CD4-positive, alpha-beta T cell treated with Interleukin-1 beta for 1 hour (primary cell): ENCODE measurements at places on chromosomes 7 and 10.
A peak's percentile ranks its signal among the peaks of the same experiment; 100 is the strongest.

DNA sequence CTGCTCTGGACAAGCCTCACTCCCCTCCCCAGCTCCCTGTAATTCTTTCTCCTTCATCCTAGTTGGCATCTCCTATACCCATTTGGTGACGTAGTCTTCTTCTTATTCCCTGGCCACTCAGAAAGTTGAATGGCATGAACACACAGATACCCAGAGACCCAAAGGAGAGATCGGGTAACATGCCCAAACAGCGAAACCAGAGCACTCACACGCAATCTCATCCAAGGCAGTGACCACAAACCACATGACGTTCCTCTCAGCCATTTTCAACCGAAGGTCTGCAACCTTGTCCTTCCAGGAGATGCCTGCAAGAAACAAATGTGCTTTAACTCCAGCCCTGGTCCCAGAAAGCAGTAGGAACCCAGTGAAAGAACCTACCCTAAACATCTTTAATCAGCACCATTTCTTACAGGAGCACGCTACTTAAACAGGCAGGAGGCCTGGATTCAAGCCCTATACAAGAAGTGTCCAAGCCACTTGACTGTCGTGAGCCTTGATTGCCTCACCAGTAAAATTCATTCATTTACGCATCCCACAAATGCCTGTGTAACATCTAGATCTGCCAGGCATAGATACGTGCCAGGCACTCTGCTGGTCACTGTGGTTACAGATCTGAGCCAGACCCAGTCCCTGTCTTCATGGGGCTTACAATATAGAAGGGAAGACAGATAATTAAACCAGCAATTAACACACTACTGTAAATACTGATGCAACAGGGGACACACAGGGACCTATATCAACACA is 37.1 kb downstream of the XPNPEP1 start:
- no peak for DNase-seq

DNA sequence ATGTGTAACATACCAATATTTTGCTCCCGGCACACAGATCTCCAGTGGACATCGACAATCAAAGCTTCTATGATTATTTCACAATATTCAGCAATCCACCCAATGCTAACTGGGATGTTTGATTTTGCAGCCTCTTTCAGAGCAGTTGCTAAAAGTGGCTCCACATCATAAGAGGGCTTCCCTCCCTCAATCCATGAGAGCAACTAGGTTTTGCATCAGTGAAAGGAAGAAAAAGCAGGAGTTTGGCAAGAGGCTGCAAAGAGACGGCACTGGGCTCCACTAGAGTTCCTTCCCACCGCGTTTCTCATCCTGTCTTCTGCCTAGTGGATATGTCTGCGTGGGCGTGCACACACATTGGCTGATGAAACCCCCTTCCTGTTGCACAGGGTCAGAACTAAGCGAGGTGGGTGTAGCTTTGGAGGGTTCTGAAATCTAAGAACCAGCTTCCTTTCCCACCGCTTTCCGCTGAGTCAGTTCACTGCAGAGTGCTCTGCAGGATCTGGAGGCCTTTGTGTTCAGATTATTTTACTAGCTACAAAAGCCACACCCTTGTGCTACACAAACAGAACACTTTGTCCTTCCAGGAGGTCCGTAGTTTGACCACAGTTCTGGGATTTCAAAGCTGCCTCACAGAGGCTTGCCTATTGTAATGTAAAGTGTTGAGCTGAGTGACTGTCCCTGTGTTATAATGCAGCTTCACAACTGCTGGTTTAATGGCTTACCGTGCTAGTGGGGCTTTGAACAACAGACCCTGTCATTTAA is 28.1 kb downstream of the ARL4A start:
- DNase-seq: peak; percentile 15

DNA sequence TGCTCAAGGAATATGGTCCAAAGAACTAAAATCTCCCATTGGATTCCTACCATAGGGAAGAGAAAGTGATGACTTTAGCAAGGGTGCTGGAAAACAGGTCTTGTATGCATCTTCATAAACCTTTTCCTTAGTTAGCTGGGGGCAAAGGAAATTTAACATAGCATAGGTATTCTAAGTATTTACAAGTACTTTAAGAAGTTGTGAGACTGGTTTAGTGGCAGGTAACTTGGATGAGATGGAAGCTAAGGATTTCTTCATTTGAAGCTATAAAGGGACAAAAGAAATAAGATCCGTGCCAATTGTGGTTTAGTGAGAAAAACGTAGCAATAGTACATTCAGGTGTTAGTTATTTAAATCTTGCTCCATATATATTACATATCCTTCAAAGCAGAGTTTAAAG is 183.4 kb upstream of the TCF7L2 start:
- no peak for DNase-seq

- no peak for DNase-seq
These were observed 9.7 kb upstream of the ANK3 start for GRCh38 chr10:60399328-60399727.

DNA sequence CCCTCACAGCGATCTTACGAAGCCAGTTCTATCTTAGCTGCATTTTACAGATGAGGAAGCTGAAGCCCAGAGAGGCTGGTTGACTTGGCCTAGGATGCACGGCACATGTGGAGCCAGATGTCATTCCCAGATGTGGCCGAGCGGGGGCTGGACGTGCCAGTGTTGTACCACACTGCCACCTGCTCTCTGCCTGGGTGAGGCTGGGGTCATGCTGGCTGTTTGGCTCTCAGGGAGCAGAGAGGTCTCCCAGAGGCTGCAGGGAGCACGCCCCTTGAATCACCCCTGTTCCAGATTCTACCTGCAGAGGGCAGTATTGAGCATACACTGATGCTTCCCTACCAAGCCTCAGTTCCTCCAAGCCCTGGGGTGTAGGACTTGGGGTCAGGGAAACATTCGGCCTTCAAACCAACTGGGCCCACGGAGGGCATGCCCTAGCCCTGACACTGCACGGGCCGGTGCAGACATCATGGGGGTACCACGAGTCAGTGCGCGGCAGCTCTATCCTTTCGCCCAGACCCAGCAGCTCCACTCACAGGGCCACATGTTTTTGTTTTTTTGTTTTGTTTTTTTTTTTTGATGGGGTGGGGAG is 3.8 kb upstream of the GTF2IRD1 start:
- peak; percentile 69 for DNase-seq

DNA sequence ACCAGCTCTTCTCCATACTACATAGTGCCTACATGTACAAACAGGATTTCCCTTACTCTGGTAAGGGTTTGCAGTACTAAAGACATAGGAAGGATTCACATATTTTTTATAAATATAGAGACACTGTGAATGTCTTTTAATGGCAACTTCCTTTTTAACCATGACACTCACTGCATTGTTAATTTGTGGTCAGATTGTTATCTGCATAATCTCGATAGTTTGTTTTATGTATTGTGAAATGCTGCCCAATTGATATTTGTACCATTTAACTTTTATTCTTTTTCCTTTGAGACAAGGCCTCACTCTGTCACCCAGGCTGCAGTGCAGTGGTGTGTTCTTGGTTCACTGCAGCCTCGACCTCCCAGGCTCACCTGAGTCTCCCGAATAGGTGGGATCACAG is 39.7 kb downstream of the SP8 start:
- DNase-seq: no peak

GRCh38 chr10:43047288-43047970 is 29.4 kb upstream of the RET start:
- DNase-seq: no peak

DNA sequence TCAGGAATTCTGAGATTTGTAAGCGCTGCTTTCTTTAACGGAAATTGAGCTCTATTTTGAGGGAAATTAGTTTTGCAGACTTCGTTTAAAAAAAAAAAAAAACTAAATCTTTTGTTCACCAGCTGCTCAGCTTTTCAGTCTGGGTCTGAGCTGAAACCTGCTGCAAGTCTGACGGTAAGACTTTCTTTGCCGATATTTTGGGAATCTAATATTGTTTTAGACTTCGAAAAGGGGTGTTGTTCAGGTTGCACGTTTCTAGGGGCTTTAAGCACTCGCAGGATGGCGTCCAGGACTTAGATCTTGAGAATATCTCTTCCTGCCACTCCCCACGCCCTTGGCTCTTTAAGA is 1.8 kb upstream of the MEOX2 start:
- DNase-seq: no peak
